ENCODE measurements at places on chromosomes 4 and X.

DNA sequence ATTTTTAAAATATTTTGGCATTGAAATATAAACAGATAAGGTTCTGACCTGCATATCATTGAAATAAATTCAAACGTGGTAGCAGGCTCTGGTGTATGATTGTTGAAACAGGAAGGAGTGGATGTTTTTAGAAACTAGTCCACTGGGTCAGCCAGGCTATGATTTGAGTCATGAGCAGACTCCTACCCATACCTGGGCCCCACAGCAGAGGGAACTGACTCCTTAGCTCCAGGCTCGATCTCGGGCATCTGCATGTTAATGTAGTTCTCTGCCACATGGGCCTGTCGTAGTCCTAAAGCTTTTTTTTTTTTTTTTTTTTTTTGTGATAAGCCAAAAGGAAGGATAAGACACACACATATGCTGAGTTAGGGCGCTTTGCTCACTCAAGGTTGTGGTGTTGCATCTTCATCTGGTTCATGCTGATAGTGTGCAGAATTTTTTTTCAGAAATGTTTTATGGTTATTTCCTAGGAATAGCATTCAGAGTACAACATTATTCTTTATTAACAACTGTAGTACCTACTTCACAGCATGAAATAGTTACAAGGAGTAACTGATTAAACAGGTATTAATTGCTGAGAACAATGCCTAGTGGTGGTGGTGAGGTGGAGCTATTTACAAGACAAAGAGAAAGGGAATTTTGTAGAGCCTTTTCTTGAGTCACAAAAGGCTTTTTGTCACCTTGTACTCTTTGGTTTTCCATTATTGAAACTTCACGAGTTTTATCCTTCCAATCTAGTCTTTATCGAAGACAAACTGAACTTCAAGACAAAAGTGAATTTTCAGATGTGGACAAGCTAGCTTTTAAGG lies 27.3 kb downstream of the OFD1 start:
- DNase-seq, result no peak

DNA sequence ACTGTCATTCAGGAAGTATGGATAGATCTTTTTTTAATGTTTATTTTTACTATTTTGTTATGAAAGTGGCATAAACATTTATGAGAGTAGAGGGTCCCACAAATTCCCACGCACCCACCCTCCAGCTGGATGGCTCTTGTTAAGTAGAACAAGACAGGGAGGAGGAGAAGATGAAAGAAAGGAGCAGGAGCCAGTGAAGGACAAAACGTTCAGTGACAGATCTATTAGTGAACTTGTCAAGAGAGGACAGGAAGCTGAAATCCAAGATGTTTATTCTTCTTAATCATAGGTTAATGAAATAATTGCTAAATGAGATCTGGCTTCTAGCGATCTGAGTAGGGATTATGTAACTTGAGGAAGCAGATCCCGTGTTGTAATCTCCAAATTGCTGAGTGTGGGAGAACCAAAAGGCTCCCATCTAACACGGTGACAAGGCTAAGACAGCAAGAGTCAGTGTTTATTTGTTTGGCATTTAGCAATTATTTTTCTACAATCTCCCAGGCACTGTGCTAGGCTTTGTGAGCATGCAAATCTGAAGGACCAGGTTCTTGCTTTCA lies 162.5 kb downstream of the SHROOM3 start:
- DNase-seq, result no peak

DNA sequence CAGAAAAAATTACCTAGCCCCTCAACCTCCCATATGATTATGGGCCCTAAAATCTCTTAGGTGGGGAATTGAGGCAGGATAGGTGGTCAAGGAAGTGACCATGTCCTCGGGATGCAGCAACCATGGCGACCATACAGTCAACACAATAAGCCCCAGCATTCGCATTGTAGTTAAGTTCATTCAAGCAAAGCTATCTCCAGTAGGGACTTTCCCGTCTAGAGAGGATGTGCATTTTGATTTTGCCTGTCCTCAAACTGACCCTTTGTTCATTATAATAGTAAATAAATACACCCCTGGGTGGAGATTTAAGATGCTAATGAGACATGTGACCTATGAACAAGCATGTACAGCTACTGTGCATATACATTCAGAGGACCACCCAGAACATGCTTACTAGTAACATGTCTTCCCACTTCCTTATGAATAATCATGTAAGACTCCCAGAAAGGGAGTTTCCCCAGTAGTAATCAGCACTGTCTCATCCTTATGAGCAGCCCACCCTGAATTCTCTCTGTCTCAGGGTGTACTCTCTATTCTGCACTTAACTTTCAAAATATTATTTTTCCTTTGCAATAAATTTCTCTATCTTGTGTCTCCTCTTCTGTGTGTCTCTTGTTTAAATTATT lies 74.3 kb downstream of the NUDT11 start:
- DNase-seq, result no peak

- DNase-seq, result no peak
Measured at GRCh38 chr4:40822420-40823166, 72.8 kb downstream of the NSUN7 start.

DNA sequence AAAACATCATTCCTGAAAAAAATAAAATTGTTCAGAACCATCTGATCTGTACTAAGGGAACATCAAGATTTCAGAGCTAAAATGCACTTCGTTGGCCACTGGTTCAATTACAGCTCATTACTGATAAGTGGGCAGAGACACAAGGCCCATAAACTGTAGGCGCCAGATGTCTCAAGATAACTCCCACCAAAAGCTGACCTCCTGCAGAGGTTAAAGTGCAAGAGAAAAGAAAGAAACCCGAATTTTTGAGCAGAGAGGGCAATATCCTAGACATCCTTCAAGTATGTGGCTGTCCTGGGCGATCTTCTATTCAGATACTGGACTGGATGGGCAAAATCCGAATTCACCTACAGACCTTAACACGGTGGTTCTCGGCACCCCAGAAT lies 660 bp downstream of the GEMIN8 start:
- DNase-seq, result no peak

- no peak for DNase-seq
Measured at GRCh38 chrX:46626566-46626965, 53.0 kb downstream of the CHST7 start.

- DNase-seq, result no peak
Measured at GRCh38 chrX:44483965-44484606, 58.6 kb downstream of the FUNDC1 start.

GRCh38 chr4:7952615-7953014 lies 13.0 kb upstream of the AFAP1 start:
- DNase-seq, result no peak

- no peak for DNase-seq
Measured at GRCh38 chr4:77600521-77601451, 4.8 kb upstream of the CXCL13 start.

DNA sequence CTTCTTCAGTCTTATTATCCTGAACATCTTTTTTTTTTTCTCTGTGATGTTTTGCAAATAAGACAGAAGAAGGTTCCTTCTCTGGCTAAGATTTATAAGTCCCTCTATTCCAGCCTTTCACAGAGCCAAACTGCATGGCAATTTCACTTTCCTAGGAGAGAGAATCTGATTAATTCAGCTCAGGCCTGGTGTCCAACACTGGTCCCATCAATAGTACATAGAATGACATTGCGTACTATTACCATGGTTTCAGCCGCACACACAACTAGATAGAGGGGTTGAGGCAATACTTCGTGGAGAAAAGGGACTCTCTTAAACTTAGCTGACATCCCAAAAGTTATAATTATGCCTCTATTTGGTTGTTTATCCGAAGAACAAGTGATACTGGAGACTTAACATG lies 18.5 kb downstream of the DCAF8L2 start:
- no peak for DNase-seq
